EL (cell line): ENCODE measurements at places on chromosomes 4 and X.
A peak's percentile ranks its signal among the peaks of the same experiment; 100 is the strongest.

DNA sequence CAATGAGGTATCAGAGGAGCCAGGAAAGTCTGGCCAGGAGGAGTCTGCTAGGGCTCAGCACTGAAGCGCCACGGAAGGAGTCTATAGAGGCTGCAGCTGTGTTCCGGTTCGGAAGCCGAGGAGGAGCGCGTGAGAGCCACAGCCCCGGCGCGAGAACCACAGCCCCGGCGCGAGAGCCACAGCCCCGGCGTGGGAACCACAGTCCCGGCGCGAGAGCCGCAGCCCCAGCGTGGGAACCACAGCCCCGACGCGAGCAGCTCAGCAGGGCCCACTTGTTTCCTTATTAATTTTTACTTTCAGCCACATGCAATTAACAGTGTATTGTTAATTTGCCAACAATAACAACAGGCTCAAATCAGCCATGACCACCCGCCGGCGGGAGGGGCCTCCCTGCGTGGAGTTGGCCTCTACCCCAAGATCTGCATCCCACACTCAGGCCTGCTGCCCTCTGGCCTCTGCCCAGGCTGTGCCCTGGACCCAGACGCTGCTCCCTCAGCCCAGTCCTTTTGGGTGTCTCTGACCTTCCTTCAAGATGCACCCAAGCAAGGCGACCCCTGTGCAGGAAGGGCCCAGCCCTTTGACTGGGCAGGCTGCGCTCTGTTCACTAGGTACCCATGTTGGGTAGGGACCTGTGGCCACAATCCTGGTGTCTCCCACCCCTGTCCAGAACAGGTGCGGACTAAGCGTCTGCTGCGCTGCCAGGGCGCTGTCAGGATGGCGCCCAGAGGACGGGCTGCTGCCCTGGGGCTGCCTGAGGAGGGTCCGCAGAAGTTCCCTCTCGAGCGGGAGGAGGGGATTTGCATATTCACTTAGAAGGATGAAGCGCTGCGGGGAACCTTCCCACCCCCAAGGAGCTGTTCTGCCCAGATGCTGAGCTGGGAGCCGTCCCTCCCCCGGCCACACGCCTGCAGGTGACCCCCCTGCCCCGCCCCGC is 113.8 kb downstream of the ADRA2C start:
- DNase-seq = no peak

DNA sequence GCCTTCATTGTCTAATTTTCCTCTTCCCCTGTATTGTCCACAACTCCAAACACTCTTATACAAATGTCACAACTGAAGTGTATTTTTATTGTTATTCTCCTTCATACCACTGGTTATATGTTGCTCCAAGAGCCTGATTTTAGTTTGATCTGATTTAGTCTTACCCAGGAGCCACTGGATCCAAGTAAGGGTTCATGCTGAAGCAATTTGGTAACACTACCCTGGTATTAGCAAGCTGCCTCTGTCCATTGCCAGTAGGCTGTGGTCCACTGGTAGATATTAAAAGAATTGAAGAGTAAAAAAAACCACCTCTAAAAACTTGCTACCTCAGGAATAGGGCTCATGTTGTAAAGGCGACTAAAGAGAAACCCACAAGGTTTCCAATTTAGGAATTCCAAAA is 41.2 kb downstream of the AMOT start:
- DNase-seq = no peak

- DNase-seq = no peak
These were observed 155.5 kb downstream of the DHX15 start for GRCh38 chr4:24428850-24429249.

DNA sequence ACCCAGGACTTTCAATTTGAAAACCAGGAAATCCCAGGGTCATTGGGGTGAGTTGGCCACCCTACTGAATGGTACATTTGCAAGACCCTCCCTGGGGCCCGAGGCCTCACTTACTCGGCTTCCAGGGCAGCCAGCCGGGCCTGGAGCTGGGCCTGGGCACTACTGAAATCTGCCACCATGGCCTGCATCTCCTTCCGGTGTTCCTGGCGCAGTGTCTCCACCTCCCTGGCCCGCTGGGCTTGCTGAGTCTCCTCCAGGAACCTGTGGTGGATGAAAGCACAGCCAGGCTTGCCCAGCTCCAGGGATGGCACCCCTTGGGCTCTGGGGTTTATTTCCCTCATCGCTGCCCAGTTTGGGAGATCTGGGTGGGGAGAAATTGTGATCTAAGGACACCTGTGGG is 24.7 kb downstream of the MED28 start:
- DNase-seq = no peak

DNA sequence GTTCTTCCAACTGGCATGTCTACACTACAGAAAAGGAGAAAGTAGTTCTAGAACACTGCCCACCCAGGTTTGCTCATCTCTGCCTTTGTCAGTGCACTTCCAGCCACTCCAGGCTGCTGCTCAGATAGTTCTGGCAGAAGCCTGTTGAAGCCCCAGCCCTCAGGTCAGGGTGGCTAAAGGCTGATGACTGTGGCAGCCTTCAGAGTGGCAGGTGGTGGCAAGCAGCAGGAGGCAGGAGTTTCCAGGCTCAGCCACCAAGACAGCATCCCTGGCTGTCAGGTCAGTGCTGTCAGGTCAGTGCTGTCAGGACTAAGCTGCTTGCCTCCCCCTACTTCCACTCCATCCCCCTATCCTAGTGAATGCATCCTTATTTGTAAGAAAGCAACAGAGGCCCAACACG is 100.4 kb downstream of the MAMLD1 start:
- no peak for DNase-seq

- peak; percentile 74 for DNase-seq
These were observed 298.9 kb downstream of the PDGFC start for GRCh38 chr4:156672492-156673305.

DNA sequence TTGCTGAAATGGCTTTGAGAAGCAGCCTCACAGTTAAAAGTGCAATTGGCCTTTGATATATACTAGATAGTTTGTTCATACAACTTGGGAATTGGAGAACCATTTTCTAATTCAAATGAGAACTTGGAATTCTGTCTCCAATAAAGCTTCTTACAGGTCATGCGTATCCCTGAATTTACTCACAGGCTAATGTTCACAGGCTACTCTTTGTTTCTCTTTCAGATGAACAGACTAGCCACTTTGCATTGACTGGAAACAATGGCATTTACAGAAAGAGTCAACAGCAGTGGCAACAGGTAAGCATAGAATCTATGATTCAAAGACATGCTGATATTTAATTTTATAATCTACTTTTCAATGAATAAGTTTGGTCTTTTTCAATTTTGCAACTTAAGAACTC is 13.5 kb downstream of the AFF1 start:
- no peak for DNase-seq

DNA sequence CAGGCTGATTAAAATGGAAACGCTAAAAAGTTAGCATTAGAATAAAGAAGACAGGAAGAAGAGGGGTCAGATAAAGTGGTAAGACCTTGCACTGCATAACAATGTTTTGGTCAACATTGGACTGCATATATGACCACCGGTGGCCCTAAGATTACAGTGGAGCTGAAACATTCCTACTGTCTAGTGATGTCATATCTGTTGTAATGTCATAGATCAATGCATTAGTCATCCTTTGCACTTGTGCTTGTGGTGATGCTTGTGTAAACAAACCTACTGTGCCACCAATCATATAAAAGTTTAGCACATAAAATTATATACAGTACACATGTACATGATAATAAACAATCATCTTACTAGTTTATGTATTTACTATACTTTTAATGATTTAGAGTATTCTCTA is 73.0 kb downstream of the TMEM165 start:
- peak; percentile 78 for DNase-seq

DNA sequence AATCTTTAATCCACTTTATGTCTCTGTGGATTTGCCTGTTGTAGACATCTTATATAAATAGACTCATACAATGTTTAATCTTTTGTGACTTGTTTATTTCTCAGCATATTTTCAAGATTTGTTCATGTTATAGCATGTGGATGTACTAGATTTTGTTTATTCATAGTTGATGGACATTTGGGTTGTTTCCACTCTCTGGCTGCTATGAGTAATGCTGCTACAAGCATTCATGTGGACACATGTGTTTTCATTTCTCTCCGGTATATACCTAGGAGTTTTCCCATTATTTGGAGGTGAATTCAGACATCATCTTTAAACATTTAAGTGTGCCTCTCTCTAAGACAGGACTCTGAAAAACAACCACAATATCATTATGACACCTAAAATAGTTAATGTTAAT is 2.3 kb downstream of the IKBKG start:
- DNase-seq = no peak

GRCh38 chr4:92406488-92406887 is 102.7 kb downstream of the GRID2 start:
- DNase-seq = no peak

- DNase-seq = no peak
These were observed 186.3 kb downstream of the NWD2 start for GRCh38 chr4:37430718-37431416.

GRCh38 chr4:78581618-78582017 is 30.0 kb downstream of the ANXA3 start:
- no peak for DNase-seq

- DNase-seq = peak; percentile 24
These were observed 691 bp downstream of the MAGED1 start for GRCh38 chrX:51893931-51894696.

DNA sequence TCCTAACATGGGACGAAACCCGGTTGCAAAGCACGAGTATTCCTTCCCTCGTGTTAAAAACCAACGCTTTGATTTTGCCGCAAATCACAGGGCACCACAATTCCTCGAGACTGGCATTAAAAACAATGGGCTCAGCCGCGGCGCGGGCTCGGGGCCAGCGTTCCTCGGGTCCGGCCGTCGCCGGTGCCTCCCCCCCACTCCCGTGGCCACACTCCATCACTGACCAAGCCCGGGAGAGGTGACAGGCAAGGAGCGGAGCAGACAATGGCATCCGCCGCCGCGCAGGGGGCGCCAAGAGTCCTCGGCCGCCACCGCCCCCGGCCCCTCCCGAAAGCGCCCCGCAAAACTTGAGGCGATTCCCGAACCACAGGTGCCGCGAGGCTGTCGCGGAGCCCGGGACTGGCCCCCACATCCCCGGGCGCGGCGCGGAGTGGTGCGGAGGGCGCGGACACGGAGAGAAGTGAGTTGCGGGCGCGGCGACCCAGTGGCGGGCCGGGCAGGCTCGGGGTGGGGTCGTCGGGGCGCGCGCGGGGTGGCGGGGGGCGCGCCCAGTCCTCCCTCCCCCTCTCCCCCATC is 445 bp downstream of the AP1S2 start:
- peak; percentile 36 for DNase-seq

DNA sequence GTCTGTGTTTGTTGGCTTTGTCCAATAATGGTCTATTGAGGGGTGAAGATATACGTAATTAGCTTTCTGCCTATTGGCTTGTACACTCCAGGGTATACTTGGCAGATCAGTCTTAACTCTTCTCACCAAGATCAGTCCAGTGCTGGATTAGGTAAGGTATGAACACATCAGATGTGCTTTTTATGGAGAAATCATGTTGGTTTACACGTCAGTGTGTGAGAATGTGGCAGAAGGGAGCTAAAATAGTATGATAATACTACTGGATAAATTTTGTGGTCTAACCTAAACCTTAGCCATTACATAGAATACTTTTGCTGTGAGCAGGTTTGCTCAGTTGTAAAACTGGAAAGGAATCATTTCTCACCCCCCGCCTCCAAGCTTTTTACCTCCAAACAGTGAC is 4.2 kb downstream of the PDHA1 start:
- DNase-seq = peak; percentile 18

GRCh38 chr4:99887837-99888236 is 6.4 kb downstream of the LAMTOR3 start:
- DNase-seq = peak; percentile 10

- DNase-seq = no peak
These were observed 7.4 kb downstream of the TMEM31 start for GRCh38 chrX:103718120-103718519.

DNA sequence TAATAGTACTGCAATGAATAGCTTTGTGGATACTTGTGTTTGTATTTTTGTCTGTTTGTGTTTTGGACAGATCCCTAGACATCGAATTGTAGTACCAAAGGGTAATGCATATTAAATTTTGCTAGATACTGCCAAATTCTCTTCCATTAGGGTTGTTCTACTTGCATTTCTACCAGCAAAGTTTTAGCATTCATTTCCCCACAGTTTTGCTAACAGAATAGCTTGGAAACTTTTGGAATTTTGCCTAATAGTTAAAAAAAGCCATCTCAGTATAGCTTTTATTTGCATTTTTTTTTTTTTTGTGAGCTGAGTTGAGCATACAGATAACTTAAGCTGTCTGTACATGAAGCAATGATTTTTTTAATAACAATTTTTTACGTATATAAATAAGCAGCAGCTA is 1084.9 kb downstream of the ADGRL3 start:
- no peak for DNase-seq

- DNase-seq = no peak
These were observed 138.8 kb downstream of the MTNR1A start for GRCh38 chr4:186416451-186417060.

DNA sequence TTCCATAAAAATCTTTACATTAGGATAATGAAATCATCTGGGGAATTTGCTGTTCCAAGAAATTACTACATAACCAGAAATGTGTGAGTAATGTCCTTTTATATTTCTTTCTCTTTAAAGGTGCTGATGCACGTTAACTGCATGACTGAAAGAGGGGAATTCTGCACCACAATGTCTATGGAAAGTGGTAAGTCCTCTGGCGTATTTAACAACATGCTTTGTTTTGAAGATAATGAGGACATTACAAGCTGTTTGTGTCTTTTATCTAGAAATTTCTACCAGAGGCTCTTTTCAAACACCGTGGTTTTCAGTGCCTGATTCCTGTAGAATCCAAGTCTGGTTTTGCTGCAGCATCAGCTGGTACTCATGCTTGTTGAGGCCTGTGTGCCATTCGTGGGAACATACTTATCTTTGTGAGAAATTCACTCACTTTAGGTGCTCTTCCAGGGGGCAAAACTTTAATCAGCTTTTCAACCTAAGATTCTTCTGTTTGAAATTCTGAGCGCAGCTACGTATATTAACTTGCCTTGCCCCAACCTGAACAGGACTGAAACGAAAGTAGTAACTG is 257.2 kb downstream of the PDHA2 start:
- DNase-seq = no peak

DNA sequence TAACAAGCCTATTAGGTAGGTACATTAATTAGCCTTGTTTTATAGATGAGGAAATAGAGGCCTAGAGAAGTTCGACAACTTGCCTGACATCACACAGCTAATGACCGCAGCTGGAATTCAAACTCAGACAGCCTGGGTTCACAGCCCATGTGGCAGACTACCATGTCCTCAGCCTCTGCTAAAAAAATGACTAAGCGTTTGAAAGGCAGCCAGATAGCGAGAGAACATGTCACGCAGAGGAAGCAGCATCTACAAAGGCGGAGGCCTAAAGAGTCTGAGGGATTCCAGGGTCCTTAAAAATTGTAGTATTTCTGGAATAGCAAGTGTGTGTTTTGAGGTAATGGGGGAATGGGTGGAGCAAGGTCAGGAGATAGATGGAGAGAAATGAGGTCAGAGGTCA is 33.2 kb upstream of the BMP15 start:
- peak; percentile 0 for DNase-seq
